Progenitor cell of endocrine pancreas (in vitro differentiated cells): ENCODE measurements at places on chromosomes 4 and X. TPM values are rescaled to one million over a fixed set of nuclear protein-coding genes. Genes with fewer than 3 reads are reported as not detected.

DNA sequence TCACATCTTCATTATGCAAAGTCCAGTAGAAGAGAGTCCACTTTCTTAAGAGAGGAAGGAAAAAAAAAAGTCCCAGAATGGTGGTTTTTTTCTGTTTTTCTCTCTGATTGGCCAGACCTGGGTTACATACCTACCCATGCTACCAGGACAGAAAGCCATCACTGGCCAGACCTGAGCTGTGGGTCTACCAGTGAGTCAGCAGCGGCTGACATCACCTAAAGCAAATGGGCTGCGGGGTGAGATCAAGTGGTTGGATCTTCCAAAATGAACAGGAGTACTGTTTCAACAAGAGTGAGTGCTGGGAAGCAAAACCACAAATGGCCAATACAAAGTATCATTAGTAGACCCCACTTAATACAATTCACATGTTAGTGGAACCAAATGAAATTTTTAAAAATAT is 1.6 kb upstream of the NDST3 start:
- H3K36me3 ChIP-seq, result no peaks in the 10 kb centered on the region
- no peak overlapping the region for H3K27ac ChIP-seq
- H3K4me1 ChIP-seq, result peaks cover 1% of the 10 kb centered on the region
- H3K4me3 ChIP-seq, result peak overlapping the region; percentile 70

- no peak overlapping the region for H3K4me3 ChIP-seq
- no peaks in the 10 kb centered on the region for H3K27me3 ChIP-seq
- H3K36me3 ChIP-seq, result peaks cover 7% of the 10 kb centered on the region
Measured at GRCh38 chrX:24928114-24928513, 87.7 kb downstream of the ARX start.

GRCh38 chr4:161143375-161143774 is 1020.4 kb downstream of the FSTL5 start:
- no peak overlapping the region for H3K4me3 ChIP-seq
- no peaks in the 10 kb centered on the region for H3K4me1 ChIP-seq
- H3K27ac ChIP-seq, result no peak overlapping the region
- peaks cover 4% of the 10 kb centered on the region for H3K36me3 ChIP-seq
- no peaks in the 10 kb centered on the region for H3K27me3 ChIP-seq
- no peak for DNase-seq

GRCh38 chrX:150779385-150779784 is 86.2 kb downstream of the MTMR1 start:
- no peak for DNase-seq
- no peaks in the 10 kb centered on the region for H3K27me3 ChIP-seq
- no peak overlapping the region for H3K4me3 ChIP-seq
- no peaks in the 10 kb centered on the region for H3K4me1 ChIP-seq
- H3K36me3 ChIP-seq, result peaks cover 8% of the 10 kb centered on the region

GRCh38 chr4:170979736-170980135 is 833.5 kb upstream of the GALNTL6 start:
- H3K27me3 ChIP-seq, result no peaks in the 10 kb centered on the region
- H3K4me1 ChIP-seq, result no peaks in the 10 kb centered on the region
- no peak for DNase-seq

GRCh38 chr4:87734936-87735335 is 64.4 kb upstream of the IBSP start:
- DNase-seq, result no peak
- no peak overlapping the region for H3K27ac ChIP-seq
- H3K4me3 ChIP-seq, result no peak overlapping the region
- H3K36me3 ChIP-seq, result no peaks in the 10 kb centered on the region
- no peaks in the 10 kb centered on the region for H3K27me3 ChIP-seq

Gene SYP
- total RNA-seq, result 10.1 and 11.4 TPM in 2 replicates

DNA sequence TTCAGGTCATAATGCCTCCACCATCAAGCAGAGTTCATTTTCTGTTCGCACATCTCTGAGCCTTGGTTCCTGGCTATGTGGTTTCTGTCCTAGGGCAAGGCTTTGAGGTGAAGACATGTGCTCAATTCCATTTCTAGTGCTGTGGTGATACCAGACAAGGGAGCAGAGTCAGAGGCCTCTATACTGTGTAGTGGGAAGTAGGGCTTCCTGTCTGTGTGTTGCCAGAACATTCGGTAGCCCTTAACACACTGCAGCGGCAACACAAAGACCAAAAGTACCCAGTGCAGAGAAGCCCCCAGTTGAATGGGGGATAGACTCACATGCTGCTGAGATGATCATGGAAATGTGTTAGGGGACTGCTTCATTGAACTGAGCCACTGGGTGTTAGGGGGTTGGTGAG is 56.4 kb downstream of the STARD8 start:
- no peak overlapping the region for H3K4me3 ChIP-seq
- H3K27ac ChIP-seq, result no peak overlapping the region
- no peaks in the 10 kb centered on the region for H3K27me3 ChIP-seq
